ENCODE measurements at places on chromosomes 16 and 17. TPM values are rescaled to one million over a fixed set of nuclear protein-coding genes. Genes with fewer than 3 reads are reported as not detected.
A peak's percentile ranks its signal among the peaks of the same experiment; 100 is the strongest.

DNASE1 gene
- 9.2 TPM for polyA plus RNA-seq

CDC27 gene
- polyA plus RNA-seq: 98.4 TPM

CORO6 gene
- 1.1 TPM for polyA plus RNA-seq

DNA sequence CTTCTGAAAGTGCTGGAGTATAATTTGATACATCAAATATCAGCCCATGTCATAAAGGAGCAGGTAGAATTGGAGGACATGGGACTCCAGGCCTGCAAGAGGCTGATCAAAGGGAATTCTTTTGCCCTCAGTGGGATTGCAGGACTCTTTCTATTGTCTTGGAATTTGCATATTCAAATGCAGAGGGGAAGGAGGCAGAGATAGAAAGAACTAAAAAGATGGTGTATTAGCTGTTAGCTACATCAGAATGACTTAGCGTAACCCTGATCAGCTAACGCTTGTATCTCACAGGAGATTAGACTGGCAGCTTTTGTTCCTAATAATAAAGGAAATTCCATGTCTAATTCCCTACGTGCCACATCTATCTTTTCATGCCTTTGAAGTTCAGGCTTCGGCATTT lies 1014.7 kb upstream of the RBFOX1 start:
- H3K4me3 ChIP-seq: no peak overlapping the region
- no peaks in the 10 kb centered on the region for H3K4me1 ChIP-seq
- no peak for DNase-seq
- no peaks in the 10 kb centered on the region for H3K27me3 ChIP-seq
- no peak overlapping the region for H3K27ac ChIP-seq

GRCh38 chr16:53545433-53545832 lies 42.4 kb upstream of the AKTIP start:
- no peaks in the 10 kb centered on the region for H3K27me3 ChIP-seq
- H3K4me3 ChIP-seq: no peak overlapping the region
- H3K4me1 ChIP-seq: no peaks in the 10 kb centered on the region
- H3K36me3 ChIP-seq: no peaks in the 10 kb centered on the region
- no peak for DNase-seq

DNA sequence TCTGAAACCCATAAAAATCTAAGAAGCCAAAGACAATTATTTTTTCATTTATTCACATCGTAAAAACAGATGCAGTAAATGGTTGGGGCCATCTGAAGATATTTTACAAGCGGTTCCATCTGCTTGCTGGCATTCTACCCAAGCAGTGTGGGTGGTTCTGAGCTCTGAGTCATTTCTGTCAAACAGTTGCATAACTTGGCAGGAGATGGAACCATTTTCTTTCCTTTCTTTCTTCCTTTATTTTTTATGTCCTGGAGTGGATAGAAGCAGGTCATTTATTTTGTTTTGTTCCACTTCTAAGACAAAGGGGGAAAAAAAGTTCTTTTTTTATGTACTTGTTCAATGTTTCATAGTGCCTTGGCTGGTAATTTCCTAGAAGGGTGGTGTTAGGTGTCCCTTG lies 1151.9 kb upstream of the GOT2 start:
- H3K4me1 ChIP-seq: no peaks in the 10 kb centered on the region
- no peaks in the 10 kb centered on the region for H3K27me3 ChIP-seq
- DNase-seq: no peak
- H3K36me3 ChIP-seq: no peaks in the 10 kb centered on the region

DNA sequence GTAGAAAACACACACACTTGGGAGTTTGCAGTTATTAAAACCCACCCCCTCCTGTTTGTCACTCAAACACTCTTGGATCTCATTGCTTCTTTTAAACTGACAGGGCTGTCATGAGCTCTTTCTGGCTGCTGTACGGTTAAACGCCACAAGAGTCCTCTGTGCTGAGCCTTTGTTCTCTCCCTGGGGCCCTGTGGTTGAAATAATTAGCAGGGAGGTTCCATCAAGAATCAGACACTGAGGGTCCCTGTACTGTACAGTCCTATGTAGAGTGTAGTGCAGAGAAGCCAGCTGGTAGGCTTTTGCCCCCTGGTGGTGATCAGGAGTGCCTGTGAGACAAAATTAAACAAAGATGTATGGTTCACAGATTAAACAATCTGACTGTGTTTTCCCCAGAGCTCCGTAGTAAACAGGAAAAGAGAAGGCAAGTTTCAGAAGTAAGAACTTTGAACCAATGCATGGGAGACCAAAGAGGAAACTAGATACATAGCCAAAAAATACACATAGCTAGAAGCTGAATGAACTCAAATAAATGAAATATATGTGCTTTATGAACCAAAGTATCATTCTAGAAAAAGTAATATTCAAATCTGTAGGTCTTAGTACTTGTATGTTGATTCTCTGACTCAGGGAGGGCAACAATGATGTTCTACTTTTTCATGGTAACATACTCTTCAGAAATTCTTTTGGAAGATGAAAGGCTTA lies 1.4 kb upstream of the SSH2 start:
- peaks cover 4% of the 10 kb centered on the region for H3K4me1 ChIP-seq
- H3K36me3 ChIP-seq: no peaks in the 10 kb centered on the region
- no peak overlapping the region for H3K27ac ChIP-seq
- DNase-seq: peak; percentile 90
- H3K27me3 ChIP-seq: no peaks in the 10 kb centered on the region

GRCh38 chr17:9956474-9957131 lies 51.5 kb upstream of the RCVRN start:
- DNase-seq: no peak
- H3K27ac ChIP-seq: no peak overlapping the region
- H3K4me3 ChIP-seq: no peak overlapping the region
- H3K36me3 ChIP-seq: no peaks in the 10 kb centered on the region
- no peaks in the 10 kb centered on the region for H3K4me1 ChIP-seq
- no peaks in the 10 kb centered on the region for H3K27me3 ChIP-seq

DNA sequence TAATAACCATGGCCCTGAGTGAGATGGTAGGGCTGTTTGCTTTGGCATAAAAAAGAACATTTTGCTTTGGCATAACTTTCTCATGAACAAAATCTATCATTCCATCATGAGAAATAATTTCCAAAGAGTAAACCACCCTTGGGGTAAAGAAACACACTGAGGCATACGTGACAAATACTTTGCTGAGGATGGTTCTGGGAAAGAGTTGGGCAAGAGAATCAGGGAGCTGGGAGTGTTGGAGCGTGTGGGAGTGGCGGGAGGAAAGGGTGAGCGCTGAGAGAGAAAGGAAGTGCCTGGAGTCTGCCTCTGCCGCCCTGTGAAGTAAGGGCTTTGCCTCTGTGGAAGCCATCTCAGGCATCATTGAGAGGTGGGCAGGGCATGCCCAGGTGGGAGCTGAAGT lies 60.2 kb upstream of the ARHGAP44 start:
- no peaks in the 10 kb centered on the region for H3K36me3 ChIP-seq
- H3K27ac ChIP-seq: no peak overlapping the region
- H3K27me3 ChIP-seq: no peaks in the 10 kb centered on the region
- H3K4me1 ChIP-seq: no peaks in the 10 kb centered on the region

DNA sequence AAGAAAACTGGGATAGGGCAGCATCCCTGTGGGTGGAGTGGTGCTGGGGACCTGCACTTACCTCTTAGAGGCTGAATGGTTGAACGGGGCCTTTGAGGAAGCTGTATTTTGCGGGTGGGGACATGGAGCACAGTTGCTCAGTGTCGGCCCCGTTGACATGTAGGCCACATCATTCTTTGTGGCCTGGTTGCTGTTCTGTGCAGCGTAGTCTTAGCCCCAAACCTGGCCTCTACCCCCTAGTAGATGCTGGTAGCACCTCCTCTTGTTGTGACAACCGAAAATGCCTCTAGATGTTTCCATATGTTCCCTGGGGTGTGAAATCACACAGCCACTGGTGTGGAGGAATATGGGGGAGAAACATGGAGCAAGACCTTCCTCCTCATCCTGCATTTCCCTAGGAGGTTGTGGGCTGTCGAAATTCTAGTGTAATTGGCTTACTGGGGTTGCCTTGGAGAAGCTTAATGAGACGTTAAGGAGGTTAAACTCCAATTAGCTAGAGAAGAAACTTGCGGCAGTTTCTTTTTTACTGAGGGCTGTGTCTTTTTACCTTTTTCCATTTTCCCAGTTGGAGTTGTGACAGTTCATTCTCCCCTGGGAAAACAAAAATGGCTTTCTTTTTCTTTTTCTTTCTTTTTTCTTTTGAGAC lies 9.4 kb downstream of the ABCC1 start:
- H3K4me3 ChIP-seq: no peak overlapping the region
- H3K27ac ChIP-seq: peak overlapping the region; percentile 85

- no peak overlapping the region for H3K27ac ChIP-seq
- no peaks in the 10 kb centered on the region for H3K4me1 ChIP-seq
- DNase-seq: no peak
- H3K4me3 ChIP-seq: no peak overlapping the region
- H3K27me3 ChIP-seq: no peaks in the 10 kb centered on the region
These were observed 78.4 kb downstream of the KATNIP start for GRCh38 chr16:27628241-27628942.

GRCh38 chr16:73408311-73408710 lies 360.4 kb upstream of the ZFHX3 start:
- no peak overlapping the region for H3K27ac ChIP-seq
- no peak overlapping the region for H3K4me3 ChIP-seq
- no peaks in the 10 kb centered on the region for H3K27me3 ChIP-seq
- no peak for DNase-seq
- no peaks in the 10 kb centered on the region for H3K4me1 ChIP-seq
- no peaks in the 10 kb centered on the region for H3K36me3 ChIP-seq
